Cerebellar cortex (tissue), 1 donor: ENCODE measurements at places on chromosomes 2 and 18.

GRCh38 chr2:102096103-102096502, 46.4 kb upstream of the IL1R1 start:
- no peak for DNase-seq

DNA sequence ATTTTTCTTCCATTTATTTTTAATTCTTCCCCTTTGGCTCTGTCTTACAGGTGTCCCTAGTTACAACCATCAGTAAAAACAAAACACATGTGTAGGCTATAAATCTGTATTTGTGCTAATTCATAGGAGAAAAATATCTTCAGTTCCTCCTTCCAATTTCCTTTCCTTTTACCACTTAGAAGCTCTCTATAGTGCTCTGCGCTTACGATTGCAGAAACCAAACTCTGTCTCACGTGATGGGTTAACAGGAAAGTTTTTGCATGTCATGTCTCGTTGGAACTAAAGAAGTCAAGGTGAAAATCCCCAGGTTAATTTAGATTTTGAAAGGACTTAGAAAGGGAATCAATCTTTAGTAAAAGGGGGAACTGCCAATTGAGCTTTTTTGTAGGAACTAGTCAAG, 1390.5 kb upstream of the ZEB2 start:
- DNase-seq = no peak

- no peak for DNase-seq
Measured at GRCh38 chr2:31319406-31320175, 85.6 kb downstream of the EHD3 start.

DNA sequence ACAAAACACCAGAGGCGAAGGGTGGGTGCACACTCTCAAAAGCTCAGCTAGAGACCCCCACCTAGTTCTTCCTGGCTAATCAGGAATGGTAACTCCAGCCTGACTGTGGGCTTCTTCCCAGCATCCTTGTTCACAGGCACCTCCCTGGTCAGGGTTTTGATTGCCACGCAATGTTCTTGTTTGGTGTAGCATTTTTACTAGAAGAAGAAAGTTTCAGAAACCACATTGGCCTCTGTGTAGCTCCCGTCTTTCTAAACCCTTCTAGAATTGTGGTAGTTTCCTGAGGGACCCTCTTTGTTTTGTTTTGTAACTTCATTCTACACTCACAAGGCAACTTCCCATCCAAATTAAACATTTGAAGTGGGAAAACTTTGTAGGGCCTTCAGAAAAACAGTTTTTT, 254.5 kb upstream of the EPAS1 start:
- no peak for DNase-seq

- no peak for DNase-seq
Measured at GRCh38 chr18:37502036-37502435, 63.6 kb downstream of the CELF4 start.

DNA sequence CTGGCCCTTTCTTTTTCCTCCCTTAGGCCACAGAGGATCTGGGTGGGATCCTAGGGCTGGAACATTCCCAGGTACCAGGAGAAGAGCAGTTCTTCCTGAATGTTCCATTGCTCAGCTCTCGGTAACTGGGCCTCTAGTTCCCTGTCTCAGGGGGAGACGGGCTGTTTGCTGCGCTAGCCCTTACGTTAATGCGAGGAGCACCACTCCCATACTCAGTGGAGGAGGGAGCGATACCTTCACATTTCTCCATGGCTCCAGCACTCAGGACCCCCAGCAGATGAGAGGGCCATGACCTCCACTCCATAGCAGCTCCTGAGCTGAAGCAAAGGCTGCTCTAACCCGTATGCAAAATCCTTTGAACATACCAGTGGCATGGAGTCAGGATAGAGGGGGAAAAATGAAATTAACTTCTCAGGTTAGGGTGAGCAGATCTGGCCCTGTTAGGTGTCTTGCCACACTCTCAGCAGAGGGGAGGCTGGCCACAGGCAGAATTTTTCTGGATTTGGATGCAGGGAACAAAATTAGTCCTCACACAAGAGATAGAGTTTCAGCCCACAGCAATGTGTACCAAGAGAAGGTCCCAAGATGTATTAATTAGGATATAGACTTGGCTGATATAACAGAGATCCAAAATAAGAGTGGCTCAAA, 206.7 kb downstream of the ZFP36L2 start:
- DNase-seq = no peak

DNA sequence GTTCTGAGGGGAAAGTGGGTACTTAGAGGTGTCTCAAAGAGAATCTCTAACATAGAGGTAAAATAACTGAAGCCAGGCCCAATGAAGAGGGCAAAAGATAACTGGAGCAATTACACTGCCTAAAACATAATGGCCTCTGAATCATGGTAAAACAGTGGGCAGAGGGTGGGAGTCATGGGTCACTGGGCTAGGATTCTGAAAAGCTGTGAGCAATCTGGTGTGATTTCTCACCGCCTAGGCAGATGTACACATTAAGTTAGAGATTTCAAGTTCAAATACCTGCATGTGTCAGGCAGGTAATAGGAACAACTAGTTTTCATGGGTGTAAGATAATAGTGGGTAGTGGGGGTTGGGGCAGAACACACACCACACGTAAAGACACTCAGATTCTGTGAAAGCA, 45.6 kb downstream of the INSIG2 start:
- DNase-seq = no peak

GRCh38 chr2:3728104-3729054, 25.0 kb downstream of the DCDC2C start:
- DNase-seq = peak; percentile 39

GRCh38 chr2:89833116-89833779, 1141.8 kb downstream of the RPIA start:
- no peak for DNase-seq

DNA sequence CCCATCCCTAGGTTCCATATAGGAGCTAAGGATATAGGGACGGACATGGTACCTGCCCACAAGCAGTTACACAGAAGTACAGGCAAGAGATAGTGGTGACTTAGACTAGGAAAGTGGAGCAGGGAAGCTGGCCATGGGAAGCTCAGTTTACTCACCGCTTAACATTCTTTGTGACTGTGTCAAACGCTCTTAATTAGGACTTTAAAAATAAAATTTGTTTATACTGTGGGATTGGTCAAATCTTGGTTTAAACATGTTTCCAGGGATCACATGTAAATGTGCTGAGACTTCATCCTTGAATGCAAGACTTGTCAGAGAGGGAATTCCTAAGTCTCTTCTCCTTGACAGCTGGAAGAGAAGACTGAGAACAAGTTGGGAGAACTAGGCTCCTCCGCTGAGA, 107.3 kb downstream of the MTCL1 start:
- DNase-seq = no peak

DNA sequence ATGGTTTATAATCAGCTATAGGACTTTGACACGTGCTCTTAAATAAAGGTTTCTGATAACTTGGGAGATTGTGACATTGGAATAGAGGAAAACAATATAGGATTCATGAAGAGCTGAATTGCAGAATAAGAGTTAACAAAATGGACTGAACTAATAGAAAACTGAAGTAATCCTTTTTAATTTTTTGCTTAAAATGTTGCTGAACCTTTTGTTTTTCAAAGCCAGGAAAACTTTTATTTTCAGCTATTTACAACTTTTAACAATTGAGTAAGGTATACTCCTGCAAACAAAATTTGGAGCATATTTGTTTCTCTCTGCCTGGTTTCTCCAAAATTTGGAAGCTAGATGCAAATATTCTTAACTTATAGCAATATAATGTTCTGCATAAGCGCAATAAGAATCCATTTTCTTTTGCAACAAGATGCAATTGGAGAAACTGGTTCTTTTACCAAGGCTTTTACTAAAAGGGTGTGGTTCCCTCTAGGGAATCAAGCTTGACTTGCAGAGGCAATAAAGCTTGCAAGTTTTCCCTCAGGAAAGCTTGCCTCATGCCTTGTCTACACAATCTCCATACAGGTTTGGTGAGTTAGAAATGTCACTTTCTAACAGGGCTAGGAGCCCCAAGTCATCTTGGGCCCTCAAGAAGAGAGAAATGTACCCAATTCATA, 10.3 kb upstream of the PDK1 start:
- DNase-seq = no peak

GRCh38 chr2:70943205-70943871, 7.6 kb downstream of the ATP6V1B1 start:
- no peak for DNase-seq

- no peak for DNase-seq
Measured at GRCh38 chr2:149235816-149236375, 94.5 kb upstream of the LYPD6 start.

DNA sequence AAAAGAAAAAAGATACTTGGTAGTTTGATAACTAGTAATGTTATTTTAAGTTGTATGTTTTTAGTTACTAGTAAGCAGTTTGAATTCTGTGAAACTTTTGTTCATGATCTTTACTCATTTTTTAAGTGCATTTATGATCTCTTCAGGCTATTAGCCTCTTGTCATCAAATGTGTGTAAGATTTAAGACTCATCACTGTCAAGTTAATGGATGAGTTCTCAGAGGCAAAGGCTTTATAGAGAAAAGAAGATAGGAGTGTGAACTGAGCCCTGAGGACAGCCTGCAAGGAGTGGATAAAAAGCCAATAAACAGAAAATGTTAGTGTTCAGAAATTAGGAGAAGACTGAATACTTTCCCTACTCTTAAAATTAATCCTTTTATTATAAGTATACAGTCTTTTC, 13.5 kb downstream of the NDUFV2 start:
- DNase-seq = no peak

DNA sequence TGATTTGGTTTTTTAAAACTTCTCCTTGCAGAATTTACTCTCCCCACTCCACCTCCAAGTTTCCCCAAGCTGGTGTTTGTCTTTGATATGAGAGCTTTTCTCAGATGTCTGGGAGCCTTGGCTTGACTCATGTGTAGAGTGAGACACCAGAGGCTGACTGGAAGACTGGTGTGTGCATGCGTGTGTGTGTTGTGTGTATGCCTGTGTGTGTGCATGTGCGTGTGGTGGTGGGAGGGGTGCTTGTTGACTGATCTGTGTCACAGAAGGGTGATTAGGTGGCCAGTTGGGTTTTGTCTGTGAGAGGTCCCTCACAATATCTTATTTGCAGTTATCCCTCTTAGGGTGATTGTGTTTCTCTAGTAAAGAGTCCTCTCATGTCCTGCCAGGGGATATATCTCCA, 50.5 kb upstream of the HPCAL1 start:
- DNase-seq = no peak

- no peak for DNase-seq
Measured at GRCh38 chr2:235462415-235462790, 31.4 kb upstream of the AGAP1 start.

DNA sequence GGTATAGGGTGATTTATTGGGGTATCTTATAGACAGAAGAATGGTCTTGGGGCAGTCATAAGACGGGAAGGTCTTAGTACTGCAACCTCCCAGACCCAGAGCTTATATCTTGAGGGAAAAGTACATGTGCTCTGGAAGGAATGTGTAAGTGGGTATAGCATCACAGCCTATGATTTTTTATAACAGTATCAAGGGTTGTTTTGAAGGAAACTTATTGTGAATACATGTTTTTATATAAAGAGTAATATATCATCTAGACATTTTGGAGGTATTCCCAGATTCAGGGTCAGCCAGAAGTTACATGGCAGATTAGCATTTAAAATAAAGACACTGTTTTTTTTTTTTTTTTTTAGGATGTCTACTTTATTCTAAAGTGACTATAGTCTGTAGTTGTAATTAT, 47.6 kb upstream of the STON1 start:
- no peak for DNase-seq

- DNase-seq = no peak
Measured at GRCh38 chr2:32678825-32679224, 51.0 kb downstream of the TTC27 start.

DNA sequence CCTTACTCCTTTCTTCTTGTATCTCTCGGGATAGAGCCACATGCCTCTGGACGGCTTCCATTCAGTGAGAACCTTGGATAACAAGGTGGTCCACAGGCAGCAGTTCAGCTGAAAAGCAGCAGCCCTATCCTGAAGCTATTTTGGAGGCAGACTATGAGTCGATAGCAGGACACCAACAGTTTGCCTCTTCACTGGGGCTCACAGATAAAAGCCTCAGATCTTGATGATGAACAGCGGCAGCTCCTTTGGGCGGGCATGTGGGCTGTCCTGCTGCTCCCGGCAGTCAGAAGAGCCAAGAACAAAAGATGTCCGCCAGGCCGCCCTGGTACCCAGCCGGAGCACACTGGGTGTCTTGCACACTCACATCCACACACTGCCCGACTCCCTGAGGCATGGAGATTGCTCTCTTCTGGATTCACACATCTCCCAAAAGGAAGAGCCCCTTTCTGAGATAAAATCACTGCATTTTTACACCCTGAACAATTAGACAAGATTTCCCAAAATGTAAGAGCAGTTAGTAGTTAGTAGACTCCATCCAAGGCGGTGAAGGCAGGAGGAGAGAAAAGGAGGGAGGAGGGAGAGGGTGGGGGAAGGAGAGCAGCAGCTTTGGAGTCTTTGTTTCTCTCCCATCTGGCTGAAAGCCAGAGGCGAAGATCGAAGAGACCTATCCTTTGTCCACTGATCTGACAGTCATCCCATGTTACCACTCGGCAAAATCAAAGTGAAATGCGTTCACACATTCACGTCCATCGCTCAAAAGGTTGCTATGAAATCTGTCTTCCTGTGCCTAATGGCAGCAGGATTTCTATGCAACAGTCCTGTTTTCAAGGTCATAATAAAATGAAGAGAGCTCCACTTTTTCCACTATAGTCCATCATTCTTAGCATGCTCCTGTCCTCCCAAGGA, 90.1 kb upstream of the KLF7 start:
- DNase-seq = peak; percentile 61

DNA sequence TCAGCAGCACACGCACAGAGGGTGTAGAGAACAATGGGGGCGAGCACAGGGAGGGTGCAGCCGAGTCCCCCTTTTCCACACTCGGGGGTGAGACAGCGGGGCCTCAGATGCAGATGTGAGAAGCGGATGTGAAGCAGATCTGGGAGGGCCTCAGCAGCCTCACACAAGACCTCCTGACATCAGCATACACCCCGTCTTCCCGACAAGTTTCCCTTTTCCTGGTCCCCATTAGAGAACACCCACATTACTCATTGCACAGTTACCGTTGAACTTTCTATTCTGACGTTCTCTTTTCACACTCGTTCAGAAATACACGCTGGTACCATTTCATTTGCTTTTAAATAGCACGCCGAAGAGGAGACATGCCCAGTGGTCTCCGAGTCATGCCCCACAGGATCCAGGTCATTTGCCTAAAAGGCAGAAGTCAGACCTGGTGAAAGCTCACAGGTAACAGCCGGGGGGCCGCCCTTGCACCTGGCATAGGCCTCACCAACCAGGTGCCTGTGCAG, 129.5 kb upstream of the ID2 start:
- DNase-seq = no peak

DNA sequence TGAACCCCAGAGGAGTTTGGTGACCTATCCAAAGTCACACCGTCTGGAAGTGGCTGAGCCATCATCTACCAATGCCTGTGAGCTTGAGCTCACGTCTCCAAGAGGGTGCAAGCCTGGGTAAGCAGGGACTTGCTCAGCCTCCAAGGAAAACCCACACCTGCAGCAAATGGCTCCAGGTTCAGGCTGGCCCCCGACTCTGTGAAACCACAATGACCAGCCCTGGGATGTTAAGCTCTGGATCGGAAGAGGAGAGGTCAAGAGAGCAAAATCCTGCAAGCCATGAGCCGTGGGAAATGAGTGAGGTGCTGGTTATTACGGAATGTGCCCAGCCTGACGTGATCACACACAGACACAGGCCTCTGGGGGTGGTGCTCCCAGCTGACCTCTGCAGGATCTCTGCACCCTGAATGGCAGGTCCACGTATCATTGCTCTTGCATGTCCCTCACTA, 94.1 kb upstream of the OTOS start:
- no peak for DNase-seq

GRCh38 chr2:232984451-232985207, 28.4 kb downstream of the NGEF start:
- DNase-seq = no peak

GRCh38 chr2:44211183-44211582, 42.5 kb downstream of the PPM1B start:
- no peak for DNase-seq
